Activated CD4-positive, alpha-beta T cell treated with anti-CD3 and anti-CD28 coated beads, Interleukin-2, amount 10 ng/mL, durations not matched to agents 24 days and 14 days (primary cell): ENCODE measurements at places on chromosomes 13 and 19.
A peak's percentile ranks its signal among the peaks of the same experiment; 100 is the strongest.

GRCh38 chr13:22903301-22903700 lies 277.5 kb upstream of the SGCG start:
- no peaks in the 10 kb centered on the region for H3K4me1 ChIP-seq
- no peak for DNase-seq
- no peaks in the 10 kb centered on the region for H3K27me3 ChIP-seq
- H3K4me3 ChIP-seq: no peak overlapping the region

DNA sequence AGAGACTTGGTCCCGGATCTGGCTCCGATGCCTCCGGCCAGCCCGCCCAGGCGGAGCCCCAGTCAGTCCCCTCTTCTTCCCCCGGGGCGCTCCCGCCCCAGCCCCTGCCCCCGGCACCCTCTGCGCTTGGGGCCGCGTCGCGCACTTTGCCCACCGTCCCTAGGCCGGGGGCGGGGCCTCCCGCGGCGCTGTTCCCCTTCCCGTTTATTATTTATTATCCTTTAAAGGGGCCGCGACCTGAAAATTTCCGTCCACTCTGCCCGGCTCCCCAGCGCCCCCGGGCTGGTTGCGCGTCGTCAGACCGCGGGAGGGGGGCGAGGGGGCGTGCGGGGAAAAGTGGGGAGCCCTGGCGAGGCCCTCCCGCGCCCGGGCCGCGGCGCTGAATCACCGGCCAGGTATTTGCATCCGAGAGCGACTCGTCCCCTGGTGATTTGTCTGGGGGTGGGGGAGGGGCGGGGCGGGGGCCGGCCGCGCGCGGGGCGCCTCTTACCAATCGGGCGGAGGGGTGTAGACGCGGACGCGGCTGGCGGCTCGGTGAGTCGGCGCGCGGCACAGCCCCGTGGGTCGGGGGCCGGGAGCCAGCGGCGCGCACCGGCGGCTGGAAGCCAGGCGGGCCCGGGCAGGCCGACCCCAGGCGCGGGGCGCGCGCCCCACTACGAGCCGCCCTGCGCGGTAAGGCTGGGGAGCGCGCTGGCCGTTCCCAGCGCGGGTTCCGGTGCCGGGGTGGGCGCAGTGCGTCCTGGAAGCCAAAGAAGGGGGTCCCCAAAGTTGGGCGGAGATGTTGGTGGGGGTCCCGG lies at the start of gene ARID3A:
Gene ARID3A, plus strand, starts transcription at position 510 of the 797 bp plus-strand sequence. CDS start 3,494 bp downstream, outside the sequence.
- H3K4me3 ChIP-seq: peak within 1 kb of the TSS; percentile 86
- H3K27me3 ChIP-seq: no peaks in the 10 kb centered on the region
- peaks cover 11% of the 10 kb centered on the region for H3K4me1 ChIP-seq

DNA sequence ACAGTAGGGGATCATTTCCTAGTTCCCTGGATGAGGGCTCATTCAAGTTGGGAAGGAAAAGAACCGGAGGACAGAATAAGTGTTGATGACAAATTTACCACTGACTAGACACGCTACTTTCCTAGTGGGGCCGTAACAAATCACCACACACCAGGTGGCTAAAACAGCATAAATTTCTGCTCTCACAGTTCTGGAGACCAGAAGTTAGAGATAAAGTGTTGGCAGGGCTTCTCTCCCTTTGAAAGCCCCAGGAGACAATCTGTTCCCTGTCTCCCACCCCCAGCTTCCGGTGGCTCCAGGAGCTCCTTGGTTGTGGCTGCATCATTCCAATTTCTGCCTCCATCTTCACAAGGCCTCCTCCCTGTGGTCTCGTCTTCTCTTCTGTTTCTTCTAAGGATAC lies 65.4 kb upstream of the ARGLU1 start:
- no peak overlapping the region for H3K4me3 ChIP-seq
- no peaks in the 10 kb centered on the region for H3K36me3 ChIP-seq
- H3K4me1 ChIP-seq: no peaks in the 10 kb centered on the region

GRCh38 chr13:32600890-32601289 lies 14.6 kb downstream of the PDS5B start:
- no peak overlapping the region for H3K4me3 ChIP-seq
- peaks cover 14% of the 10 kb centered on the region for H3K4me1 ChIP-seq
- DNase-seq: no peak
